ENCODE measurements at places on chromosomes 6 and 20.

DNA sequence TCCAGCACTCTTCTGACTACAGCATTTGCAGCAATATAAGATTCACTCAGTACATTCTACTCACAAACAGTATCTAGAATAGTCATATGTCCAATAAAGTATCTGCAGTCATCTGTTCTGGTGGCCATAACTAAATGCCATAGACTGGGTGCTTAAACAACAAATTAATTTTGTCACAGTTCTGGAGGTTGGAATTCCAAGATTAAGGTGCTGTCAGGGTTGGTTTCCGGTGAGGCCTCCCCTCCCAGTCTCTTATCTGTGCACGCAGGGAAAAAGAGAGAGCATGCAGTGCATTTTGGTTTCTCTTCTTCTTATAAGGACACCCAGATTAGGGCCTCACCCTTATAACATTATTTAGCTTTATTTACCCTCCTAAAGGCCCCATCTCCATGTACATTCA lies 21.3 kb upstream of the NUS1 start:
- no peak for DNase-seq

DNA sequence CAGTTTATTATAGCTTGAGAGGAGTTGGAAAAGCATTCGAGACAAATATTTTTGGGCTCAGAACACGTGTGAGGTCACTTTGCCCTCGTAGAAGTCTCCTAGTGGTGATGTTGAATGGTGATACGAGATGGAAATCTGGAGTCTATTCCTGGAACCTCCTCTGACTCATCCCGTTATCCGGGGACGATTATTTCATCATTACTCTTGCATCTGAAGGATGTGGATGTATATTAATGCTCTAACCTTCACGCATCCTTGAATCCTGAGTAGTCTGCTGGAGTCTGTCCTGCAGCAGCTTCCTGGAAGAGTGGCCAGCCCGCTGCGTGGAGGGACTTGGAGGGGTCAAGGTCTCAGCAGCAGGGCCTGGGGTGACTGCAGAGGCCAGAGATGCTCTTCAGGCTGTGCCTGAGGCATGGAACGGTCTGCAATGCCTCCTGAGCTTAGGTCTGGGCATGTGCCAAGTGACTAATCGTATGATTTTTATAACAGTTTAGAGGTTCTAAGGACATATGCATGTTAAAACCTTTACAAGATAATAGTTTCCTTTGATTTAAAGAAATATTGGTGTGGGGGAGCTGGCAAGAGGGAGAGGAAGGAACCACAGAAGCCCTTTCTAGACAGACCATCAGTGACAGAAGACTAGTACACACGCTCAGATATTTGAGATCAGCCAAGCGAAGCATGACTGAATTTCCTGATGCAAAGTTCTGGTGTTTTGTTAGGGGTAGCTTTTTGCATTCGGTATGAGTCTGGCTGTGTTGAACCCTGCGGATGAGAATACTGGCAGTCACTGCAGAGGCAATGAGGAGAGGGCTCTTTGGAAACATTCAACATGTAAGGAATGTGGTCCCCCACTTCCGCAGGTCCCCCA lies 400.2 kb downstream of the QKI start:
- no peak for DNase-seq

DNA sequence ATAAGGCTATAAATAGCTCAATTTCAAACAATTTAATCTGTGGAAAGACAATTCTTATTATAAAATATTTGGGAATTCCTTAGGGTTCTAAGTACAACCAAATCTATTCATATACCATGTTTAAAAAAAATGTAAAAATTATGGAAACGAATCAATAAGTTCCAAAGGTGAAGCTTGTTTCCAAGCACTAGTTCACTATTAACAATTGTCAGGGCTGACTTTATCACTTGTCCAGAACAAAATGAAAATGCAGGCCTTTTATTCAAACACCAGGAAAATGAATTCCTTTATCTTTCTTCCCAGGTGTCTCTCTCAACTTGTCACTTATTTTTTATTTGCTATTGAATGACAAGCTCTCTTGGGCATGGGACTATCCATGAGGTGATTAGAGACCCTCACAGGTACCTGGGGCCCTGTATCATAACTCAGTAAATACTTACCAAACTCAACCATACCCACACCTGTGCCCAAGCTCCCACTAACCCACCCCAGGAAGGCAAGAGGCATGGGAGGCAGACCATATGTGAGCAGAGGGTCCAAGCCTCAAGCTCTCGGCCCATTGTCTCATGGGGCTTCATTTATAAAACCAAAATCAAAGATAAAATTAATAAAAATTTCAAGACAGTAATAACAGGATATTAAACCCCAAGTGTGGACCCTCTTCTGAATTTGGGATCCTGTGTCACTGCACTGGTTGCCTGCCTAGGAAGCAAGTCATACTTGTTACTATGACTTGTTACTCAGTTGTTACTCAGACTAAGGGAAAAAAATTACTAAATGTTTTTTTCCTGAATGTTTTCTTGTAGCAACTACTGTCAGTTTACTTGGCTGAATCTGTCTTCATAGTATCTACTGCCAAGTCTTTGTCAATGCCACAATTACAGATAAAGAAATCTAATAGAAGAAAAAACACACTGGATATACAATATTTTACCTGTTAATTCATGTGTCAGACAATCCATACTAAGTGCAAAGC lies 54.7 kb downstream of the PTPRK start:
- DNase-seq: no peak

DNA sequence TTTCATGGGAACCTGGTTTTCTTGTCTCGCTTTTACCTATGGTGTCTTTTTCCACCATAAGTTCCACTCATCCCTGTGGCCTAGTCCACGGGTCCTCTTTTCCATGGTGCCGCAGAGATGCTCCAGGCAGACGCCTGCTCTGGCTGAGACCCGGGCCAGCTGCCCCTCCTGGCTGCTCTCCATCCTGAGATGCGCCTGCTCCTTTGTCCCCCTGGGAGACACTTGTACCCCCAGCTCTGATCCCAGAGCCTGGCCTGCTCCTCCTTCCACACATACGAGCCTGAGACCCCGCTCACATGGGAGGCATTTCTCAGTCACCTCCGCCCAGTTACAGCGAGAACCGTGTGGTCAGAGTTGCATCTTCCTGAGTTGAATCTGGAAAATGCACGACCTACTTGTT lies 29.6 kb downstream of the RNASET2 start:
- no peak for DNase-seq

- no peak for DNase-seq
Observed at GRCh38 chr20:35000311-35000921, 44.7 kb downstream of the MYH7B start.

- no peak for DNase-seq
Observed at GRCh38 chr20:59001449-59002171, 5.4 kb downstream of the CTSZ start.

DNA sequence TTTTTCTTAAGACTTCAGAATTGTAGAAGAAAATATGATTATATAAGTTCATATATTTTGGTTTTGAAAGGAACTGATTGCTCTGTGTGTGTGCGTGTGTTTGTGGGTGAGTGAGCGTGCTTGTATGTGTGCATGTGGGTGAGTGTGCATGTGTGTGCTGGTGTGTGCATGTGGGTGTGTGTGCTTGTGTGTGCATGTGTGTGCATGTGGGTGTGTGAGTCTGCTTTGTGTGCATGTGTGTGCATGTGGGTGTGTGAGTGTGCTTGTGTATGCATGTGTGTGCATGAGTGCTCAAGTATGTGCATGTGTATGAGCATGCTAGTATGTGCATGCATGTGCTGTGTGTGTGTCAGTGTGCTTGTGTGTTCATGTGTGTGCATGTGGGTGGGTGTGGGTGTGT lies 238.5 kb downstream of the CDC5L start:
- DNase-seq: no peak

DNA sequence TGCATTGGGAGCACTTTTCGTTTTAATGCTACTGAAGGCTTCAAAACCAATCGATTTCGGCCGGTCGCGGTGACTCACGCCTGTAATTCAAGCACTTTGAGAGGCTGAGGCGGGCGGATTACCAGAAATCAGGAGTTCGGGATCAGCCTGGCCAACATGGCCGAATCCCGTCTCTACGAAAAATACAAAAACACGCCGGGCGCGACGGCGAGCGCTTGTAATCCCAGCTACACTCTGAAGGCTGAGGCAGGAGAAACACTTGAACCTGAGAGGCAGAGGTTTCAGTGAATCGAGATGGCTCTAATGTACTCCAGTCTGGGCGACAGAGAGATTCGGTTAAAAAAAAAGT lies 58.4 kb downstream of the TRIM38 start:
- DNase-seq: no peak

- no peak for DNase-seq
Observed at GRCh38 chr20:35286077-35286898, 1.7 kb upstream of the EIF6 start.

- no peak for DNase-seq
Observed at GRCh38 chr6:168741942-168742782, 301.2 kb downstream of the SMOC2 start.

GRCh38 chr6:29071831-29072723 lies 15.0 kb downstream of the OR2B3 start:
- DNase-seq: peak; percentile 82

All from mesendoderm (in vitro differentiated cells).